ENCODE measurements at places on chromosomes 2 and 18.
A peak's percentile ranks its signal among the peaks of the same experiment; 100 is the strongest.

DNA sequence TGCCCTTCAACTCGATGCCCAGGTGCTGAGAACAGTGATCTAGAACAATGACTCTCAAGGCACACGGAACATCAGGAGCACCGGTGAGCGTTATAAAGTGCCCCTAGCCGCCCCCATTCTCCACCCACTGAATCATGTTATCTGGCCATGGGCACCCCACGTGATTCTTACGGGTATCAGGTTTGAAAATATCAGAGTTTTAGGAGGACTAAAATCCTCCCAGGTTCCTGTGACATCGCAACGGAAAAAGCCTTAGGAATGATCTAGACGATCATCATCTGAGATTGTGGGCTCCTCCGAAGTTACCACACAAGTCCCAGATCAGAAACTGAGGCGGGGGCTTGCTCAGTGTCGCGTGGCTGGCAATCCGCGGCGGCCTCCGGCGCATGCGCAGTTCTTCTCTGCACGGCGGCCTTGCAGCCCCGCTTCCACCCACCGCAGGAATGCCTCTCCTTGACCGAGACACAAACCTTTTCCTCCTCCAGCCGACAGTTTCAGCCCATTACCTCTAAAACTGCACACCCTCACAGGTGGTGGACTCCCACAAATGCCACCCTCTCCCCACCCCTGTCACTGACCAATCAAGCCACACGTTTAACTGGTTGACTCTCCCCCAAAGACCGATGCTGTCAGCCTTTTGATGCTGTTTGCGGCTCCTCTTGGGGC, 5.8 kb upstream of the MRPL33 start:
- peak; percentile 11 for DNase-seq

DNA sequence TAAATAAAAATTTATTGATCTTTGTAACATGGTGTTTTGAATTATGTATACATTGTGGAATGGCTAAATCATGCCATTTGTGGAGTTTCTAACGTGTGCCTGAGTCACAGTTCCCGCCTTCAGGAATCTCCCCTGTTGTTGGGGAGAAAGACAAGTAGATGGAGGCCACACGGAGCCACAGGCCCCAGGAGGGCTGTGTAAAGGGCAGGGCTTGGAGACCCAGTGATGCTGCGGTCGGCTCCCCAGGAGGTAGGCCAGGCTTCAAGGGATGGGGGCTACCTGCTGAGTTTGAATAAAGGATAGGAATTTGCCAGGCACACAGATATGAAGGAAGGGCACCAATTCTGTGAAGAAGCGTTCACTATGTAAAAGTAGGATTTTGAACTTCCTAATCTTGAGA, 257.1 kb downstream of the GBX2 start:
- no peak for DNase-seq

GRCh38 chr2:39837856-39838453, 58.9 kb upstream of the THUMPD2 start:
- no peak for DNase-seq

DNA sequence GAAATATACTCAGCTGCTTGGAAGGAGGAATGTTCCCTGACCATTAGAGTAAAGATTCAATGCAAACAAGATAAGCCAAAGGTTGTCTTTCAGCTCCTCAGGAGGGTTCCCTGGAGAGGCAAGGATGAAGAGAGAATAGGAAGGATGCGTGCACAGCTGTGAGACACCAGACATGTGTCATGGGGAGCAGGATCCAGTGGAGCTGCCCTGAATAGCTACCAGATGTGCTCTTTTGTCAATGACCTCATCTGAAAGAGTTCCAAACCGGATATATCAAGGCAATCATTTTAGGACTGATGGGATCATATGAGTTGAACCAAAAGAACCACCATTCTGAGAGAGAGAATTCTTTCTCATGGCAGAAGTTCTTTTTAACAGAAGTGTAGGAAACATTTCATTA, 490.6 kb downstream of the IRS1 start:
- no peak for DNase-seq

DNA sequence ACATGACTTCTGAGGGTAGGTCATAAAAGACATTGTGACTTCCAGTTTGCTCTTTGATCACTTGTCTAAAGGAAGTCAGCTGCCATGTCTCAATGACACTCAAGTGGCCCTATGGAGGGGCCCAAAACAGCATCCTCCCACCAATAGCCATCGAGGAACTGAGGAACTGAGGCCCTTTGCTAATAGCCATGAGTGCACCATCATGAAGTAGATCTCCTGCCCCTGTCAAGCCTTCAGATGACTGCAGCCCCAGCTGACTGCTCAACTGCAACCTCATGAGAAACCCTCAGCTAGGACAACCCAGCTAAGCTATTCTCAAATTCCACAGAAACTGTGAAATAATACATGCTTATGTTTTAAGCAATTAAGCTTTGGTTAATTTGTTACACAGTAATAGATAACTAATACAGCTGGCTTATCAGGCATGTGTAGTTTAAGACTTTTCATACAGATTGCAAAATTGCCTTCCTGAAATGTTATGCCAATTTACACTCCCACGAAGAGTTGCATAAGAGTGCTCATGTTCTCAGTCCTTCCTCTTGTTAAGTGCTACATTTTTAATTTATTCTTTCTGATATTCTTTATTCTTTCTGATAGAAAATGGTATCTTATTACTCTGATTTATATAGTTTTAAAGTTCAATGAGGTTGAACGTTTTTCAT, 105.6 kb upstream of the NDUFV2 start:
- no peak for DNase-seq

DNA sequence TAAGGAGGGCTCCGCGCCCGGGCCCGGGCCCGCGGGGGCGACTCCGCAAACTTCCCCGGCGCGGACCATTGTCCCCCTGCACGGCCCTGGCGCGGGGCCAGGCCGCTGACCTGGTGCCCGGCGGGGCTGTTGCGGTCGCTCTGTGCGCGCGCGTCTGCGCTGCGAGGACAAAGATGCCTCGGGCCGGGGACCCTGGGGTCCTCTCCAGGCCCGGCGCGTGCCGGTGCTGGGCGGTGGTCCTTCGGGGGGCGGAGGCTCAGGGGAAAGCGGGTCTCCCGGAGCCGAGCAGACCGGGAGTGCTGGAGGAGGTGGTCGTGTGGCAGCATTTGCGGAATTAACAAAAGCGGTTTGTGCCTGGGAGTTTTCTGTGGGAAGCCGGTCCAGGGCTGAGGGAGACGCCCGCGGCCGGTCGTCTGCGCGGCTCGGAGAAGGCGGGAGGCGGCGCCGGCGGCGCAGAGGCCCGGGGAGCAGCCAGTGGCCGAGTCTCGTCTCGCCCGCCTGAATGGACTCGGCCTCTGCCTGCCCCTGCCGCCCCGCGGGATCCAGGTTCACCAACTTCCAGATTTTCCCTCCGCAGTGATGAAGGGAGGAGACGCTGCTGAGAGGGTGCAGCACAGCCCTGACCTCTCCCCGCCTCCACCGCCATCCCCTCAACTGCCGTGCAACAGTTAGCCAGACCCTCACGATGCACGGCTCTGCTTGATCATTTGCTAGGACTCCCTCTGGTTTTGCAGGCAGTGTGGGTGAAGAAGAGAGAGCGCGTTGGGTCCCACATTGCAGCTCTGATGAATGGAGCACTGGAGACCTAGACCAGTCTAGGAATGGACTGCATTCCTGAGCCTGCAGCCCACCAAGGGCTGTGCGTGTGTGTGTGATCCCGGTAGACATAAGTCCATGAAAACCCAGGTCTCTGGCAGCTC, 705 bp downstream of the EFR3B start:
- no peak for DNase-seq

- DNase-seq = no peak
Observed at GRCh38 chr2:98601532-98602132, 6.7 kb downstream of the COA5 start.

DNA sequence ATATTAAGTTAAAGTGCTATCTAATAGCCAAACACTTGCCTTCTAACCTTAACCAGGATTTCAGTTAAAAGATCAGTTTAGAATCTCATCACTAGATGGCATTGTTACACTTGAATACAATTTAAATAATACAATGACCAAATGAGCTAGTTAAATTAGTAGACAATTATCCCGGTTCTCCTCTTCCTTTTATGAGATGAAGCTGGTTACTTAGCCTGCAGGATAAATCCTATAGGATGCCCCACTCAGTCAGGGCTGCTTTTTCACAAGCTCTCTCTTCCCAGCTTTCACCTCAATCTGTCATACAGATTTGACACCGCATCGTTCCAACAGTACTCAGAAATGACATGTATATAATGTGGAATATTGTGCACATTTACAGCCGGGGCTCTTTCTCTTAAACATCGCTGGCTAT, 678.8 kb downstream of the KCNJ3 start:
- DNase-seq = no peak

- no peak for DNase-seq
Observed at GRCh38 chr2:39127973-39128372, 7.1 kb upstream of the SOS1 start.

- no peak for DNase-seq
Observed at GRCh38 chr2:165634855-165635254, 159.2 kb downstream of the GALNT3 start.

- DNase-seq = no peak
Observed at GRCh38 chr18:34077599-34077998, 147.1 kb downstream of the NOL4 start.

GRCh38 chr18:48913201-48913600, 37.6 kb downstream of the SMAD7 start:
- no peak for DNase-seq

DNA sequence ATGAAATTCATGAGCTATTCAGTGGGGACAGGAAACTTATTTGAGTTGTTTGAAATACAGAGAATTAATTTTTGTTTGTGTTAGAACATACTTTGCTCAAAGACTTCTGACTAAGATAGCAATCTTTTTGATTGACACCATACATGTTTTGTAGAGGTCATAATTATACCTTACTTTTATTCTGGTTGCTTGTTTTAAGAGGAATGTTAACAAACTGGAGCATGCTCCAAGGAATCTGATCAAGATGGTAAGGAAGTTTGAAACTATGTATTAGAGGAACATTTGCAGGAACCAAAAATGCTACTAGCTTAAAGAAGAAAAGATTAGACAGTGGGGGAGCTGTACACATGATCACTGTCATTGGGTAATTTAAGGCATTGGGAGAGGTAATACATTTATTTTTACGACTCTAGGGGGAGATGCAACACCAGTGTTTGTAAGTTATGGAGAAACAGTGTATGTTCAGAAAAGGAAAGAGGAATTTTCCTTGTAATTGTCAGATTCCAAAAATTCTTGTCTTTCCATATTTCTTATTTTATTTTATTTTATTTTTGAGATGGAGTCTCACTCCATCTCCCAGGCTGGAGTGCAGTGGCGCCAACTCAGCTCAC, 8.0 kb downstream of the AGFG1 start:
- no peak for DNase-seq

GRCh38 chr2:146323564-146323963, 1521.3 kb upstream of the ACVR2A start:
- DNase-seq = no peak

- no peak for DNase-seq
Observed at GRCh38 chr2:84904717-84905174, 710 bp upstream of the TMSB10 start.

- DNase-seq = no peak
Observed at GRCh38 chr2:199306116-199306515, 151.6 kb downstream of the SATB2 start.

GRCh38 chr2:160252278-160252887, 52.3 kb upstream of the ITGB6 start:
- DNase-seq = no peak

DNA sequence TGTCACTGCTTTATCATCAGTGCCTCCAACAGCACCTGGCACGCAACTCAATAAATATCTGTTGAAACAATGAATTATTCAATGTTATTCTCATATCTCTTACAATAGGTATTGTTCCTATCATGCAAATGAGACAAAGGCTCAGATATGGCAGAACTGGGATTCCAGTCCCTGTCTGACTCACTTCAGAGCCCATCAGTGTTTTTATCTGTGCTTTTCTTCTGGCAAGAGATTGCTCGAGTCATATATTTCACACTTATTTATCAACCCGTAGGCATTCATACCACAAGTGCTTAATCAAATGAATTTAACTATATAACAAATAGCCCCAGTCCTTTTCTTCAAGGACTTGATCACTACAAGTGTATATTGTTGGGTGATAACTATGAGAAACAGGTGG, 76.4 kb upstream of the TSPYL6 start:
- no peak for DNase-seq

GRCh38 chr18:79466591-79466990, 70.9 kb downstream of the NFATC1 start:
- DNase-seq = no peak

- DNase-seq = no peak
Observed at GRCh38 chr2:179059026-179059700, 9.2 kb upstream of the CCDC141 start.

DNA sequence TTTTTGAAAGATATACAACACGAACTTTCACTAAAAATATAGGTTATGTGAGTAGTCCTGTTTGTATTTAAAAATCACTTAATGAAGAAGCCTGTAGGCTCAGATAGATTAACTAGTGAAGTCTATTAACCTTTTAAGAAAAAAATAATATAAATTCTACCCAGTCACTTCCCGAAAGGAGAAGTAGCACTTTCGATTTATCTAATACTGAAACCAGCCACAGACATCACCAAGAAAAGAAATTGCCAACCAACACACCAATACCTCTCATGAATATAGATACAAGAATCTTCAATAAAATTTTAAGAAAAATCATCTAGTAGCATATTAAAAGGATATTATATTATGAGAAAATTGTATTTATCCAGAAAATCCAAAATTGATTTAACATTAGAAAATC, 160.5 kb downstream of the GALNT13 start:
- no peak for DNase-seq

- no peak for DNase-seq
Observed at GRCh38 chr2:668000-668398, 9.2 kb downstream of the TMEM18 start.

DNA sequence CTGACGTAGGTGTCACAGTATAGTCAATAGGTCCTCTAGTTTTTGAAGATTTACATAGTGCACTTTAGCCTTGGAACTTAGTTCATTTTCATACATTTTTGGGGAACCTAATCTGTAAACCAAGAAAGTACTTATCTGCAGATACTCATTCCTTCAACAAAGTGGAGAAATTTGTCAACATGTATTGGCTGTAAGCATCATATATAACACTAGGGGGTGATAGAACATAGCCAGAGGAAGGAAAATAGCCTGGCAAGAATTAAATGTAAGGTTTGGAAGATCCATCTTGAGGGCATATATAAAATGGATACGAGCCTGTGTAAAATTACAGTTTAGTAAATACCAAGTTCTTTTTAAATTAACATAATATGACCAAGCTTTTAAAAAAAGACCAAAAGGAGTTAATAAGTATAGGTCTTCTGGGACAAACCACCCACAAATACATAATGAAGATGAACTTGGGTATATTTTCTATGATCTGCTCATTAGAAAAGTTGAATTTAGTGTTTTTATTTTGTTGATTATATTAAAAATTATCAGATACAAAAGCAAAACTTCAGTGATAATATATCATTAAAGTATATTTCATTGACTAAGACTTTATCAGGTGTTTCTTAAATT, 18.2 kb downstream of the RPL37A start:
- DNase-seq = no peak

- DNase-seq = no peak
Observed at GRCh38 chr2:225697936-225698335, 298.4 kb downstream of the NYAP2 start.
